ENCODE measurements at places on chromosomes 3 and 15. TPM values are rescaled to one million over a fixed set of nuclear protein-coding genes. Genes with fewer than 3 reads are reported as not detected.
A peak's percentile ranks its signal among the peaks of the same experiment; 100 is the strongest.

DNA sequence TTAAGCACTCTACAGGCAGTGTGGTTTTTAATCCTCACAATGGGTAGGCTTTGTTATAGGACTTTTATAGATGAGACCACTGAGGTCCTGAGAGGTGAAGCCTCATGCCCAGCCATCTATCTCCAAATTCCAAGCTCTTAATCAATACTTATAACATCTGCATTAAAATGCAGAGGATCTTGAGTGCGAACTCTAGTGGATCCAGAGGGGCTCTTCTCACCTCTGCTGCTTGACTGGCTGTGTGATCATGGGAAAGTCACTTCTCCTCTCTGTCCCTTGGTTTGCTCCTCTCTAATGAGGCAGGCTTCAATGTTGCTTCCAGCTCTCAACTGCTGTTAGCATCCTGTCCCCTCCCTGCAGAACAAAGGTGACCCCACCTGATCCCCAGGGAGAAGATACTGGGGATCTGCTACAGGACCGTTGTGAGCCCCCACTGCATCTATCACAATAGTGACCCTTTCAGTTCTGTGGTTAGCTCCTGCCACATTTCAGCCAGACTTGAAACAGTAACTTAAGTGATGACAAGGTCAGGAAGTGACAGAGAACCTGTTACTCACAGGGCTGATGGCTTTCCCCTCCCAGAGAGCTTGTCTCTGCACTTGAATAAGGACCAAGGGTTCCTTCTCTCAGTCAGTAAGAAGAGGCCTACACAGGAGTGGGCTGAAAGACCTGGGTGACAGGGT is 1.3 kb downstream of the SLC27A2 start:
- peak; percentile 73 for DNase-seq

DNA sequence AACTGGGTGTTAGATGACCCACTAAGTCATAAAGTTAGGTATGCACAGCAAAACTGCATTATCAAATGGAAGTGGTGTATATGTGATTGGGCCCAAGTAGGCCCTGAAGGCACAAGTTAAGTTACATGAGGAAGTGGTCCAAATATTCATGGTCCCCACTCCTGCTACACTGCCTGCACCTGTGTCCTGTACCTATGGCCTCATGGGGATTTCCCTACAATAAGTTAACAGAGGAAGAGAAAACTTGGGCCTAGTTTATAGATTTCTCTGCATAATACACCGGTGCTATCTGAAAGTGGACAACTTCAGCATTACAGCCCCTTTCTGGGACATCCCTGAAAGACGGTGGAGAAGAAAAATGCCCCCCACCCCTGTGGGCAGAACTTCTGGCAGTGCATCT is 41.5 kb downstream of the STRIT1 start:
- no peak for DNase-seq

DNA sequence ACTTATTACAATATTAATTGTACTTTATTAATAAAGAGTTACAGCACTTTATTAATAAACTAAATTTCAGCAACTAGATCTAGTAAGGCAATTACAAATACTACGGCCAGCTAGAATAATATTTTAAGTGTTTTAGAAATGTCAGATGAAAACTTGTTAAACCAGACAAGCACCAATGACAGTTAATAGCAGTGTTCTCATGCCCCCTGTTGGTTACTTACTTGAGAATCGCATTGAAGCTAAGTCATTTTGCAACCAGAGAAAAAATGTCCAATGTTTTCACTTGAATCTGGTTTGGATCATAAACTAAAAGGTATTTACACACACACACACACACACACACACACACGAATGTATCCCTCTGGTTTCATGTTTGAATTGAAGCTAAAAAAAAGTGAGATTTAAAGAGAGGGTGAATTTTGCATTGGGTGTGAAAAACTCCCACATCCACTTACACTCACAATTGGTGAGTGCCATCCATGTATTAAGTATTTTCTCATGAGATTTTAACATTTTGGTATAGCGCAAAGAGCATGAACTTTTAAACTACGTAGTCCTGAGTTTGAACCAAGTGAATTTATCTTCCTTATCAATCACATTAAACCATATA is 347.7 kb downstream of the ZBBX start:
- no peak for DNase-seq

DNA sequence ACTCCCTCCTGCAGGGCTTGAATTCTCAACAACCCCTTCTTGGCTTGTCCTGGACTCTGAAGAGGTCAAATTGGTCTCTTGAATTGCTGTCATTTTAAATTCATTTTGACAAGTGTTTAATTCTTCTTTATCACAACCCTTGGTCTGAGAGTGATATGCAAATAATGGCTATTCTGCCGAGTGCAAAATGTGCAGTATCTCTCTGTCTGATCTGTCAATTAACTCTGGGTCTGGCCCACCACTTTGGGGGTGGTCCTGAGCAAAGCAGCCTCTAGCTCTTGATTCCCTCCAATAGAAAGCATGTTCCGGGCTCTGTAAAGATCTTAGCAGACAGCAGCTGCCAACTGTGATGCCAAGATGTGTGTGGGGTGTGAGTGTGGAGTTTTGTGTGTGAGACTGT is 2.2 kb upstream of the IGDCC3 start:
- no peak for DNase-seq

DNA sequence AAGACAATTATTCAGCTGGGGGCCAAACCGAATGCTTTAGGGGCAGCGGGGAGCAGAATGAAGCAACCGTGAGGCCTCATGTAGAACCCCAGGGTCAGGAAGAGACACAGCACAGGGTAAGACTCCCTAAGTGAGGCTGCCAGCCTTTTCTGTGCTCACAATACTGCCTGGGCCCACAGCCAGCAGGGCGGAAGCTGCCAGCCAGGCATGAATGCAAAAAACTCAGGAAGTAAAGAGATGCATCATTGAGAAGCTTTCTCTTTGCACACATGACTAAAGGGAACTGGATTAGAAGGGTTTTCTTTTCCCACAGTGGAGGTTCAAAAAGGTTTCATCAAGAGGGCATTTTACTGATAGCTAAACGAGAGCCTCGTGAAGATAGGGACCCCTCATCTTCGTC is 33.3 kb downstream of the CA12 start:
- DNase-seq, result no peak

DNA sequence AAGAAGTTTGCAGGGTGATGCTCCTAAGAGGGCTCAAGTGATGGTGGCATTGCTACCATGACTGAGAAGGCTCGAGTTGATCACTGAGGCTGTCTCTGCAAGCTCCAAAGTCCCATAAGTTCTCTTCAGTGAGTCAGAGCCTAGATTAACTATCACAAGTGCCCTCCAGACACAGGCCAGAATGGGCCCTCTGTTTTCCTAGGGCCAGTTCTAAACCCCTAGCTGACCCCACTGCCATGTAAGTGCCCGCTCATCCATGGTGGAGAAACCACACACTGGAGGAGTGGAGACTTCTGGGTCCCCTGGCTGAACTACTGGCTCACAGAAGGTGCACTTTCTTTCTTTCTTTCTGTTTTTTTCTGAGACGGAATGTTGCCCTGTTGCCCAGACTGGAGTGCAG is 87.6 kb upstream of the WNT5A start:
- no peak for DNase-seq

DNA sequence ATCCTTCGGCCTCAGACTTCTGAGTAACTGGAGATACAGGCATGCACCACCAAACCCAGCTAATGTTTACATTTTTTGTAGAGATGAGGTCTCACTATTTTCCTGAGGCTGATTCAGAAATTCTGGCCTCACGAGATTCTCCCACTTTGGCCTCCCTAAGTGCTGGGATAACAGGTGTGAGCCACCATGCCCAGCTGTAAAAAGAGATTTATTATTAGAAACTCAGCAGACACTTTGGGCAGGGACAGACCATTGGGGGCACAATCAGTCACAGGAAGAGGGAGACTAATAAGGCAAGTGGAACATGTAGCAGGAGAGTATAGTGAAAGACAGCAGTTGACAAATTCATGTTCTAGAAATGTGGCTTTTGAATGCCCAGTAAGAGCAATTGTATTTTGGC is 249.2 kb downstream of the CBLB start:
- no peak for DNase-seq

- no peak for DNase-seq
Observed at GRCh38 chr3:37770938-37771918, 90.5 kb upstream of the CTDSPL start.

SLC2A2 gene
- not detected for total RNA-seq

- peak; percentile 89 for DNase-seq
Observed at GRCh38 chr3:179147514-179147872, 664 bp upstream of the PIK3CA start.

GRCh38 chr3:52490939-52491526 is 4.1 kb upstream of the STAB1 start:
- no peak for DNase-seq

KNG1 gene
- total RNA-seq, result not detected

DNA sequence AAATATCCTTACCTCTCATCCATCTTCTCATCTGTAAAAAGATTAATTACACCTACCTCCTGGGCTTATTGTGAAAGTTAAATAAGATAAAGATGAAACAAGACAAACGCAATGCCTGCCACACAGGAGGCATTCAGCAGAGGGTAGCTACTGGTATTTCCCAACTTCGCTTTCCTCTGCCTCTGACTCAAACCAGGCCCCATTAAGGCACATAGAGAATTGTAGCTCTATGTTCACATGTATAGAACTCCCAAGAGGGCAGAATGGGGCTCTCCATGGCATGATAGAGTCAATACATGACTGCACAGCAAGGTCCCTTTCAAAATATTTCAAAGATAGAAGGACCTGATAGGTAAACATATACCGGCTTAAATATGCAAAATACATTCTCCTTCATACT is 1.4 kb downstream of the LYSMD2 start:
- DNase-seq, result no peak

ATP13A5 gene
- total RNA-seq, result not detected

STRC gene
- total RNA-seq, result 0.70 TPM

- no peak for DNase-seq
Observed at GRCh38 chr3:135175728-135176277, 380.7 kb downstream of the EPHB1 start.

GRCh38 chr3:147757866-147758265 is 348.7 kb downstream of the ZIC1 start:
- DNase-seq, result no peak

GRCh38 chr15:70566989-70567388 is 196.4 kb downstream of the UACA start:
- DNase-seq, result peak; percentile 33

DNA sequence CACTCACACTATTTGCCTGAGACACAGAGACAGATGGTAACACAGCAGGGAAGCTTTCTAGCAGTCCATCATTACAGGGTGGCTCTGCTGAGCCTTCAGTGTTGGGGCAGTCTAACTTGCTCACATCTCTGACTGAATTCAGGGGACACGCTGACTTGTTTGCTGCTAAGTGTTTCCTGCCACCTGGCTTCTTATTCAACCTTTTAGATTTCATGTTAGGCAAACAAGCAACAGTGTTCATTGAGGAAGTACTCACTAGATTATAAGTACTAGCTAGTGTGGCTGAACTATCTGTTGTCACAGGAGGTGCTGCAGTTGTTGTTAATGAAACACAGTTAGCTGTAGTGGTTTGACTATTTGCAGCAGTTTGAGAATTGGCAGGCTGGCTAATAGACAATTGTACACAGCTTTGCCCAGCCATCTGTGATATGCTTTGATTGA is 37.3 kb downstream of the USF3 start:
- DNase-seq, result no peak

- DNase-seq, result no peak
Observed at GRCh38 chr3:9704347-9705322, 1.0 kb downstream of the CPNE9 start.

DNA sequence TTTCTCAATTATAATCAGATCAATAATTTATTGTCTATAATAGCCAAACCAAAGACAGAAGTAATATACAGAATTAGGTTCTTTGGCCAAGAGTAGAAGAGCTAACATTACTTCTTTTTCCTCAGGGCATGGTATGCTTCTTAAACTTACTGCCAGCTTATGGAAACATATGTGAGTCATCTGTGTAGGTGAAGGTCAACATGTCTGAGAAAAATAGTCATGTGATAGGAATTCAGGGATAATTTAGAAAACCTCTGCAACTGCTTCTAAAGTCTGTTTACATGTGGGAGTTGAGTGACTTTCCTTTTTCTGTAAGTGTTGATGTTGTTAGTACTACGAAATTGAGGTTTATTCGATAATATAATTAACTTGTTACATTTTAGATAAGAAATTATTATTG is 19.2 kb upstream of the MAP6D1 start:
- DNase-seq, result no peak

GRCh38 chr15:100186366-100186765 is 155.4 kb downstream of the ADAMTS17 start:
- peak; percentile 19 for DNase-seq

- no peak for DNase-seq
Observed at GRCh38 chr3:124986192-124987143, 51.9 kb upstream of the MUC13 start.

- DNase-seq, result no peak
Observed at GRCh38 chr3:81760215-81760614, 1.2 kb downstream of the GBE1 start.

TMEM108 gene
- not detected for total RNA-seq

DNA sequence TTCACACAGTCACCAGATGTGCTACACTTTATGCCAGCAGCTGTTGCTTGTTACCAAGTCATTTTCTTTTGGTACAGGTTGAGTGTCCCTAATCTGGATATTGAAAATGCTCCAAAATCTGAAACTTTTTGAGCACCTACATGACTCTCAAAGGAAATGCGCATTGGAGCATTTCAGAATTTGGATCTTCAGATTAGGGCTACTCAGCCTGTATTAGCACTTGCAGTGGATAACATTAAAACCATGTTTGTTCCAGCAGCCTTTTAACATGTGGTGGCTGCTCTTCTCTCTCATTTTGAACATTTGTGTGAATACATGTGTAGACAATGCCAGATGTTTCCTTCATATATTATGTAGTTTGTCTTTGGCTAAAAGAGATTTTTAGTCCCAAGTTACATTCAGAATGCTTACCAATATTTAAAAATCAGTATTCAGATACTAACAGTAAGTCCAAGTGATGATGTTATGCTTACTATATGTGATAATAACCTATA is 230.9 kb upstream of the UBE2E1 start:
- DNase-seq, result no peak

DNA sequence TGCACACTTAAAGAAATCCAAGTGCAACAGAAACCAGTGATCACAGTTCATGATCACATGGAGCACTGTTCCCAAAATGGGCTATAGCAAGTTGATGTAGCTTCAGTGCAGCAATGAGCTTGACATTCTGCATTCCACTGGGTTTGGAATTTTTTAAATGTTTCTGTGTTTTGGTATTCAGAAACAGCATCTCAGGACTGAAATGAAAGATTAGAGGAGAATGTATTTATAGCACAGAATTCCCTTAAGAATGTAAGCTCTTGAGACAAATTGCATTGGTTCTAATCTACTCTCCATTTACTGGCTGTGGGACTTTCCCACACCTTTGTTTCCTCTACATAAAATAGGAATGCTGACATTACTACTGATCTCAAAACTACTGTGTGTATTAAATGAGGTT is 162.7 kb downstream of the FGF12 start:
- DNase-seq, result no peak

PRR20G gene
- total RNA-seq, result not detected

All from activated CD8-positive, alpha-beta memory T cell treated with anti-CD3 and anti-CD28 coated beads, Interleukin-2, amount 10 ng/mL, durations not matched to agents 7 days and 5 days (primary cell).